ENCODE measurements at places on chromosomes 5 and 9.

DNA sequence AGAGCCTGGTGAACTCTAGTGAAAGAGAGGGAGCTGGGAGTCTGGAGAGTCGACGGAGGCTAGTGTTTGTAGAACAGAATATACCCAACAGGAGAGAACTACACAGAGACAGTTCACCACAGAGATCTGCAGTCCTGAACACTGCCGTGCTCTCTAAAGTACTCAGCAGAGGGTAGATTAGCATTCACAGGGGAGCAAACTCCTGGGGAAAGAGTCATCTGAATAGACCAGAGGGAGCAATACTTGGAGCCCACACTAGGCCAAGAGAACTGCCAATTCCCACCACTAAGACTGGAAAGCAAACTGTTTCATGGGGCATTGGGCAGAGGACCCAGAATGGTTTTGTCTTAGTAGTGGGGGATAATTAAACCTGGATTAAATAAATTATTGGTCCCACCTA is 235.6 kb downstream of the EDIL3 start:
- no peak for DNase-seq

DNA sequence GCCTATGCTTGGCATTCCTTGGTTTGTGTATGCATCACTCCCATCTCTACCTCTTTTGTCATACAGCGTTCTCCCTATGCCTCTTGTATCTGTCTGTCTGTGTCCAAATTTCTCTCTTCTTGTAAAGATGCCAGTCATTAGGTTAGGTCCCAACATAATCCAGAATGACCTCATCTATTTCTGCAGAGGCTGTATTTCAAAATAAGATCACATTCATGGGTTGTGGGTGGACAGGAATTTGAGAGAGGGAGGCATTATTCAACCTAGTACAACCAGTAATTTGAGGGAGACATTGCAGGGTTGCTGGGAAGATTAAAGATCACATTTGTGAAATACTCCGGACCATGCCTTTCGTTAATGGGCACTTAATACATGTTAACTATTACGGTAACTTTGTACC is 155.0 kb downstream of the MAN2A1 start:
- no peak for DNase-seq

GRCh38 chr5:131382407-131383395 is 118.8 kb downstream of the CDC42SE2 start:
- DNase-seq: peak; percentile 87

GRCh38 chr5:159471904-159472303 is 141.6 kb upstream of the IL12B start:
- no peak for DNase-seq

GRCh38 chr5:174294891-174295620 is 249.6 kb downstream of the NSG2 start:
- DNase-seq: no peak

DNA sequence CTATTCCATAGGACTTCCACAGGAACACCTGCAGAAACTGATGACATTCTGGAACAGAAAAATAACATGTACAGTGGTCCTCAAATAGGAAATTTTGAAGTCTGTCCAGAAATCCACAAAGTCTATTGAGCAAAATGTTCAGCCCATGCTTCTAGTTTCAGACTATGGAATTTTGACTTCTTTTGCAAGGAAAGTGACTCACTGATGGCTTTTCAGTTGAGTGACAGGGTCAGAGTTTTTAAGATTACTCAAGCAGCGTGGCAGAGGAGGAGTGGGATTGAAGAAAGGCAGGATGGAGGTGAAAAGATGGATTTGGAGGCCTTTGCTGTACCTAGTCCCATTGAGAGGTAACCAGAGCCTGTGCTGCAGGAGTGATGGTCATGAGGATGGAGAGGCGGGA is 151.5 kb downstream of the GOLPH3 start:
- DNase-seq: no peak

- DNase-seq: peak; percentile 85
These were observed 16.0 kb downstream of the SLC22A5 start for GRCh38 chr5:132385326-132386105.

DNA sequence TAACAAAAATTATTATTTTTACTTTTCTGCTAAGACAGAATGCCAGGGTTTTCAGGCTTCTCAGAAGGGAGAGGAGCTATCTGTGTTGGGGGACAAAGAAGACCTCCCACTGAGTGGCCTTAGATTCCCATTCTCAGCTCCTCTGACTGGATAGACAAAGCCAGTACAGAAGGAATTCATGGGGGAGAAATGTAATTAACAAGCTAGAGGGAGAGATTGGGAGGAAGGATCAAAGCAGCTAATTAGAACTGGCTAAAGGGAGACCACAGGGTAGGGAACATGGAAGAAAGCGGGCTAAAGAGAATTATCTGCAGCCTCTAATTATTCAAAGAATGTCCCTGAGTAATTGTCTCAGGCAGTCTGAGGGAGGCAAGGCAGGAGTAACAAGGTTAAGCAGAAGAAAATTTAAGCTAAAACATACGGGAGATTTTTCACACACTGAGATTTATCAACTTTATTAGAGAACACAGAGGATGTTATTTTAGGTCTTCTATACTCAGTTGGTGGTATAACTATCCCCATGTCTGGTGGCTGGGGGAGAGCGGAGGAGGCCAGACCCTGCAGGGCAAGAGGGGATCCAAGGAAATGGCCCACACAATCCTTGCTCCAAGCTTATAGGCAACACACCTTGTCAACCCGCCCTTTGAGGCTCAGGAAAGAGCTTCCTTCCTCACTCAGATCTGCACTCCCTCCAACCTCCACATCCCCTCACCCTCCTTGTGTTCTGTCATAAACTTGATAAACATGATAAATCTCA is 87.7 kb upstream of the LRRTM2 start:
- no peak for DNase-seq

DNA sequence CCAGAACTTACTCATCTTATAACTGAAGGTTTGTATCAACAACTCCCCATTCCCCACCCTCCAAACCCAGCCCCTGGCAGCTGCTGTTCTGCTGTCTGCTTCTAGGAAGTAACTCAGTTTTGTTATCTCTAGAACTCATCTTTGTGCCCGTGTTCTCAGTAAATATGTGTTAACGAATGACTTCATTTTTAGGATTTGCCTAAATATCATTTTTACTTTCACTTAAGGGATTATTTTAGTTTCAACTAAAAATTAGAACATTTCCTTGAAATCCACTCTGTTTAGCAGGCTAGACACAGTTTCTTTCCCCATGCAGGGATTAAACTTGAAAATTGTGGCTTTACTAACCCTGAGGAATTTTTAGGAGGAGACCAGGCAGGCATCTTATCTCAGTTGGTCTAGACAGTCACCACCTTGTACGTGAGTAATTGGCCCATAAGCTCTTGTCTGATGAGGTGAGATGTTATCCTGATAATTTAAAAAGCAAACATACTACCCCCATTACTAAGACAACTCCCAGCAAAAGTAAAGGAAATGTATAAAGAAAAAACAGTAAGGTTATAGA is 68.2 kb upstream of the TNFAIP8 start:
- no peak for DNase-seq

- DNase-seq: no peak
These were observed 97.2 kb downstream of the INVS start for GRCh38 chr9:100196215-100196614.

DNA sequence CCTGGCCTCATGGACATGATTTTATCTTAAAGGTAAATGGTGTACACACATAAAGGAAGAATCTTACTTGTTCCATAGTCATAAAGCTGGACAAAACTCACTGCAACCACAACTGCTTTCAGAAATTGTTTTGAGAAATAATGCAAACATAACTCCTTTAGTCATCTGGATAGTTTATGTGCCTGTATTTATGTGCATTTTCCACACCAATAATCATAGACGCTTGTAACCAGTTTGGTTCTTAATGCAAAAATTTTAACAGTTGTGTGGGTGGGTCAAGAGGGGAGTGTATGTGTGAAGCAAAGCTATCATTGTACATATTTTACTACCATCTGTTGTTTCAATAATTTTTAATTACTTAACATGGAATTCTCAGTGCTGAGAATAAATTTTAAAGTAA is 80.1 kb downstream of the EFNA5 start:
- DNase-seq: no peak

DNA sequence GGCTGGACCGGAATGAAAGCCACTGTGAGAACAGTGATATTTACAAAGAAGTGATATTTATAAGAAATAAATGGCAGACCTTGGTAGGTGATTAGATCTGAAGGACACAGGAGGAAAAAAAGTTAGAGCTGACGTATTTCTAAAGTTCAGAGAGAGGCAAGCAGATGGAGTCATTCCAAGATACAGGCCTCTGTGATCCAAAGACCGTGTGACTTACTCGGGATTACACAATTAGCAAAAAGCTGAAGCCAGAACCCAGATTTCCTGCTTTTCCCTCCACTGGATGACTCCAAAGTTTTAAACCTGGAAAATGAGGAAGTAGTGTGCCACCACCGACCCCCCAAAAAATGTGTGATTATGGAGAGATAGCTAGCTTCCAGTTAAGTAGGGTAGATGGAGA is 3.1 kb upstream of the DOCK8 start:
- DNase-seq: no peak

- no peak for DNase-seq
These were observed 108.6 kb upstream of the EGFLAM start for GRCh38 chr5:38149815-38150195.

GRCh38 chr9:104092875-104093600 is 1.1 kb upstream of the SMC2 start:
- DNase-seq: peak; percentile 22

- no peak for DNase-seq
These were observed 177.1 kb downstream of the GAPVD1 start for GRCh38 chr9:125438506-125439433.

- no peak for DNase-seq
These were observed 117.2 kb upstream of the RGMB start for GRCh38 chr5:98656125-98656795.

DNA sequence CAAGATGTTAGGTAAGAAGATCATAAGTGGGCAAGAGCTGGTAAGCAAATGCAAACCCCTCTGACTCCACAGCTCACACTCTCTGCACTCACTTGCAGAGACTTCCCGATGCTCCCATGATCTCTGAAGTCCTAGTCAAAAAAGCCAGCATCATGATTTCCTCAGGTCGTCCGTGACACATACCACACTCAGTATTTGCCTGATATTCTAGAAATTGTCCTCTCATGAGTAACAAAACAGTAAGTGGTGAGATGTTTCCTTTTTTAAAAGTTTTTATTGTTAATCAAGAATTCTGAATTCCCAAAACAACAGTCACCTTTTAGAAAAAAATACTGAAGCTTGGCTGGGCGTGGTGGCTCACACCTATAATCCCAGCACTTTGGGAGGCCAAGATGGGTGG is 194.6 kb downstream of the DENND1A start:
- no peak for DNase-seq

- no peak for DNase-seq
These were observed 26.0 kb downstream of the CRHBP start for GRCh38 chr5:76978869-76979268.

- DNase-seq: no peak
These were observed 382.4 kb downstream of the TMEM167A start for GRCh38 chr5:82694711-82695285.

GRCh38 chr5:137091472-137091871 is 407.7 kb downstream of the SPOCK1 start:
- no peak for DNase-seq

GRCh38 chr5:142680605-142681259 is 5.2 kb downstream of the FGF1 start:
- no peak for DNase-seq

- no peak for DNase-seq
These were observed 154.5 kb downstream of the ARSB start for GRCh38 chr5:78830528-78831046.
